ENCODE measurements at places on chromosomes 5 and 9. TPM values are rescaled to one million over a fixed set of nuclear protein-coding genes. Genes with fewer than 3 reads are reported as not detected.

The DTWD2 gene
- 8.2 TPM for total RNA-seq

The THOC3 gene
- total RNA-seq = 14.4 TPM

GRCh38 chr5:76379855-76380254 lies 23.2 kb upstream of the IQGAP2 start:
- H3K4me1 ChIP-seq = no peaks in the 10 kb centered on the region
- no peak overlapping the region for H3K4me3 ChIP-seq
- DNase-seq = no peak
- no peak overlapping the region for H3K27ac ChIP-seq
- no peaks in the 10 kb centered on the region for H3K27me3 ChIP-seq

DNA sequence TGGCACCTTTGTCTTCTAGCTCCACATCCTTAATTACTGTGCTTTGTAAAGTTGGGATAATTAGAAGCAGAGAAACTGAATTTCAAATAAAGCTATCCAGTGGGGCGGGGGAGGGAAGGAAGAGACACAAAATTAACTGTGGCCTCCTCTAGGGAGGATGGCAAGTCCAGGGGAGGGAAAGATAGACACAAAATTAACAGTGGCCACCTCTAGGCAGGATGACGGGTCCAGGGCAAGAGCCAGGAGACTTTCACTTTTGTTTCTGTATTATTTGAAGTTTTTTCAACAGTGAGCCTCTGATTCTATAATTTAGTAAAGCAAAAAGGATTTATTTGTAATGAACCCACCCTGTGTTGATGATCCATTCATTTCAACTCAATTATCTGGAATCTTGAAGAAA lies 335.9 kb downstream of the MSX2 start:
- DNase-seq = no peak
- no peaks in the 10 kb centered on the region for H3K36me3 ChIP-seq
- peaks cover 12% of the 10 kb centered on the region for H3K4me1 ChIP-seq

- H3K4me1 ChIP-seq = peaks cover 8% of the 10 kb centered on the region
- H3K27ac ChIP-seq = no peak overlapping the region
Observed at GRCh38 chr9:89435071-89435823, 62.7 kb downstream of the SEMA4D start.

DNA sequence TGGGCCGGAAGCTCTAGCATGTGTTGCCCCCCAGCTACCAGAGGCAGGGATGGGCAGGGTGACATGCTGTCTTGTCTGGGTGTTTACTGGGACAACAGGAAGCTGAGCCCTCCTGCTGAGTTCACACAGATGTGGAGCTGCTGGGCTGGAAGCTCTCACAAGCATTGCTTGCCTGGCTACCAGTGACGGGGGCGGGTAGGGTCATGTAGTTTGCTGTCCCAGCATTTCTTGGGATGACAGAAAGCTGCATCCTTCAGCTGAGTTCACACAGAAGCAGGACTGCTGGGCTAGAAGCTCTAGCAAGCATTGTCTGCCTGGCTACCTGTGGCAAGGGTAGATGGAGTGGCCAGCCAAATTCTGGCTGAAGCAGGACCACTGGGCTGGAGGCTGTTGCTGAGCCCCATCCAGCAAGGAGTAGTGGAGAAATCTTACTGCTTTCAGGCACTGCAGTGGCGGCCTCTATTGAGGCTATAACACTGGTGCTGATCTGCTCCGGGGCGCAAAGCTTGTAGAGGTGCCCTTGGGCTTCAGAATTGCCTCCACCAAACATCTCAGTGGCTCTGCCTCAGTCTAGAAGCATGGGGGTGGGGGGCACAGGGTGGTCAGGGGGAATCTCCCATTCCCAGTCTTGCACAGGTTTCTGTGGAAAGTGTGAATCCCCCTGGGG lies 25.1 kb downstream of the POLK start:
- peaks cover 25% of the 10 kb centered on the region for H3K4me1 ChIP-seq
- no peaks in the 10 kb centered on the region for H3K36me3 ChIP-seq
- no peak for DNase-seq
- no peak overlapping the region for H3K27ac ChIP-seq
- no peak overlapping the region for H3K4me3 ChIP-seq
- H3K27me3 ChIP-seq = no peaks in the 10 kb centered on the region

All from esophagus muscularis mucosa (tissue), 4 donors.